Hepatic stellate cell (primary cell): ENCODE measurements at places on chromosomes 11 and 22.

- DNase-seq: no peak
Observed at GRCh38 chr11:96098511-96099241, 174.8 kb upstream of the MTMR2 start.

DNA sequence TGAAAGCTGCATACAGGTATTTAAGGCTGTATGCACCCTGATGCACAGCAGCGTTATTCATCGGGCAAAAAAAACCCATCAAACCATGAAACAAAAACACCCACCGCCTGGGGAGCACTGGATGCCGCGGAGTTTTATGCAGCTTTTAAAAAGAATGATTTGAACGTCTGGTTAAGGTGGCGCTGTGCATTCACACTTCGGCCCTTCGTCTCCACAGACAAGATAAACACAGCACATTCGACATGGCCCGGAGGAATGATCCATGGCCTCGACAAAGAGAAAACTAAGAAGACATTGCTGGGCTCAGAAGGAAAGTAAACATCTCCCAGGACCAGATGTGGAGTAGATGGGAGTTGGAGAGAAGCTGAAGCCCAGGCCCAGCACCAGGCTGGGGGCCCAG is 40.8 kb upstream of the GAL start:
- DNase-seq: no peak

- DNase-seq: no peak
Observed at GRCh38 chr11:17412488-17413180, 24.2 kb upstream of the KCNJ11 start.

- DNase-seq: no peak
Observed at GRCh38 chr22:36907253-36908195, 5.9 kb upstream of the CSF2RB start.

- DNase-seq: no peak
Observed at GRCh38 chr11:110856996-110857812, 145.0 kb upstream of the ARHGAP20 start.

- DNase-seq: no peak
Observed at GRCh38 chr11:12113294-12113693, 2.9 kb downstream of the MICAL2 start.

GRCh38 chr22:32327066-32327465 is 30.6 kb upstream of the RFPL3 start:
- no peak for DNase-seq

DNA sequence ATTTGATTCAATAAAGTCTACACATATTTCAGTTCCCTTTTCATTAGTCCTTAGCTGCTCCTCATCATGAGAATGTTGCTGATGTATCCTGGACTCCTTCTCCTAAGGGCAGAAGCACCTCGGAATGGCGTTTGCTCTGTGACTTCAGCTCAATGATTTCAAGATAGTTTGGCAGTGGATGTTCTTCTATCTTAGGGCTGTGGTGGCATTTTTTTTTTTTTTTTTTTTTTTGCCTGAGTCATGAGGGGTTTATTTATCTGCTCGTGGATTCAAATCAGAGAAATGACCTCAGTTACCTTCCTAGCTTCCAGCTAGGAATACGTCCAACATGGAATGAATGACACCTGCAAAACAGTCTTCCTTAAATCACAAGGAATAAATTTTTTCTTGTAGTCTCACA is 220.0 kb upstream of the ZBED5 start:
- DNase-seq: no peak

DNA sequence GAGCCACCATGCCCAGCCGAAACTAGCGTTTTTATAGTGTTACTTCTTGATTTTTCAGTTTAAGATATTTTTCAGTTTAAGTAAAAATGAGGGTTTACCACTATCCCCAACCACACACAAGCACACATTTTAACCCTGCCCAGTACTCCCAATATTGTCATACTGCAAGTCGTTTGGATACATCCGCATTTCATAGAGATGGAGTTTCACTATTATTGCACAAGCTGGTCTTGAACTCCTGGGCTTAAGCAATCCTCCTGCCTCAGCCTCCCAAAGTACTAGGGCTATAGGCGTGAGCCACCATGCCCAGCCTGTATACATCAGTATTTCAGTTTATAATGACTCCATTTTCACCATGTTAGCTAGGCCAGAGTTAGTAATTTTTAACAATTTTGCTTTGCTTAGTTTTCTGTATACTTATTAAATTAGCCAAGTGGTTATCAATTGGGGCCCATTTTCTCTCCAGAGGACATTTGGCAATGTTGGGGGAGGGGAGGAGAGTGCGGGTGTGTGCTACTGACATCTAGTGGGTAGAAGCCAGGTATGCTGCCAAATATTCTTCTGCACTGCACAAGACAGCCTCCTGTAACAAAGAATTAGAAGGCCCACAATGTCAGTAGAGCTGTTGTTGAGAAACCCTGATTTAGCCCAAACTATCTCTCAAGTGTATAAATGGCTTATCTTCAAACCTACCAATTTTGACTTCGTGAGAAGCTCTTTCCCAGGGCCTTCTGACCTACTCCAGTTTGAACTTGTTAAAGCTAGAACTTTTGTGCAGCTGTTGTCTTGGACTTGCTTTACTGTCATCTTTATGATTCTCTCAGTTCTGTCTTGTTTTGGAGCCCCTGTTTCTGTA is 7.3 kb downstream of the USP47 start:
- no peak for DNase-seq

GRCh38 chr22:48607901-48608662 is 1219.6 kb downstream of the BRD1 start:
- no peak for DNase-seq

- no peak for DNase-seq
Observed at GRCh38 chr11:12402691-12403120, 25.3 kb downstream of the PARVA start.

- no peak for DNase-seq
Observed at GRCh38 chr22:24460418-24461089, 33.2 kb downstream of the ADORA2A start.

DNA sequence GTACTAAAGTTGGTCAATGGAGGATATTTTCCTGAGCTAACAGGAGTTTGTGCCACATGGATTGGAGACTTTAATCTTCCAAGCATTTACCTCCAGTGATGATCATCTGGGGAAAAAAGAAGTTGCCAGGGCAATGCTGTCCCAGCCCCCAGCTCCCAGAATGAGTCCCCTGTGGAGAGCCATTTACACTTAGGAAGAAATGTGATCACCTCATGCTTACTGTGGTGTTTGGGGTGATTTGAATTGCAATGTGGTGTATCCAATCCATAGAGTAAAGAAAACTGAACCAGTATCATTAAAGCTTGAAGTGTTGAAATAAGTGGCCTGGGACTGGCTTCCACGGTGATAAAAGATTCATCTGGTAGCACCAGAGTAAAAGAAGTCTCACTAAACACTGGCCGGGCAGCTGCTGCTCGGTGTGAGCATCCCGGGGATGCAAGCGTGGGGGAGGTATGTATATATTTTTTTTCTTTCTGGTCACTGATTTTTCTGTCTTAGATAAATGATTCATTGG is 117.2 kb upstream of the NTM start:
- no peak for DNase-seq

- DNase-seq: no peak
Observed at GRCh38 chr11:133506023-133506422, 26.3 kb downstream of the OPCML start.

GRCh38 chr22:37731804-37732471 is 35.1 kb downstream of the TRIOBP start:
- no peak for DNase-seq

DNA sequence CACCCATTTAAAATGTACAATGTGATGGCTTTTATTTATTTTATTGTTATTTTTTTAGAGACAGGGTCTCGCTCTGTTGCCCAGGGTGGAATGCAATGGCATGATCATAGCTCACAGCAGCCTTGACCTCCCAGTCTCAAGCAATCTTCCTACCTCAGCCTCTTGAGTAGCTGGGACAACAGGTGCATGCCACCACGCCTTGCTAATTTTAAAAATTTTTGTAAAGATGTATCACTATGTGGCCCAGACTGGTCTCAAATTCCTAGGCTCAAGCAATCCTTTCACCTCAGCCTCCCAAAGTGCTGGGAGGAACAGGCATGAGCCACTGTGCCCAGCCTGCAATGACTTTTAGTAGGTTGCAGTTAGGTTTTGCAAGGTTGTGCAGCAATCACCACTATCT is 14.3 kb downstream of the CLDN5 start:
- DNase-seq: no peak

DNA sequence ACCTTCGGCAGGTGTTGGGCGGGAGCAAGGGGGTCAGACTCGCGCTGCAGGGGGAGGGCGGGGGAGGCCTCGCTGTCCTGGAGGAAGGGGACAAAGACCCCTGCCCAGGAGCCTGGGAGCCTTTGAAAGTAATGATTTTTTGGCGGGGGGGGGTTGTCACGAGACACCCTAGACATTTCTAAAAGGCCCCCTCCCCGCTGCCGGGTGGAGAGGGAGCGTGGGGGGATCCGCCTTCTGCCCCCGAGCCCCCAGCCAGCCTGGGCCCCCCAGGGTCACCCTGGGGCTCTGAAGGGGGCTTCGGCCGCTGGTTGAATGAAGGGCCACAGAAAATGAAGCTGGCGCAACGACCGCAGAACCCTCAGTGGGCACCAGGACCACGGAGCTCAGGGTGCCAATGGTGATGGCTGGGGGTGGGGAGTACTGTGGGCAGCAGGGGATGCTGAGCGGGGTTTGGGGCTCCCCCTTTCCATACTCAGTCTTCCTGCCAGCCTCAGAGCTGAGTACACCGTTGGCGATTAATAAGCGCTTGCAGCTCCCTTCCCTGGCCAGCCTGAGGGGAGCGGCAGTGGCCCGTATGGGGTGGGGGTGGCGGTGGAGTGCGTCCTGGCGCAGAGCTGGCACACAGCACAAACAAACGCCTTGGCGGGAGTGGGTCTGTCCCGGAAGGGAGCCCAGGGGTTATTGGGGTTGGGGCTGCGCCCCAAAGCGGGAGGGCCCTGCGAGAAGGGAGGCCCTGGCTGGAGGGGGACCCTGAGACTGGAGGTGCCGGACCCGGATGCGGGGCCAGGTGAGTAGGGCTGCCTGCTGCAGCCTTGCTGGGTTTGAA is 1.2 kb upstream of the DUSP8 start:
- DNase-seq: no peak

DNA sequence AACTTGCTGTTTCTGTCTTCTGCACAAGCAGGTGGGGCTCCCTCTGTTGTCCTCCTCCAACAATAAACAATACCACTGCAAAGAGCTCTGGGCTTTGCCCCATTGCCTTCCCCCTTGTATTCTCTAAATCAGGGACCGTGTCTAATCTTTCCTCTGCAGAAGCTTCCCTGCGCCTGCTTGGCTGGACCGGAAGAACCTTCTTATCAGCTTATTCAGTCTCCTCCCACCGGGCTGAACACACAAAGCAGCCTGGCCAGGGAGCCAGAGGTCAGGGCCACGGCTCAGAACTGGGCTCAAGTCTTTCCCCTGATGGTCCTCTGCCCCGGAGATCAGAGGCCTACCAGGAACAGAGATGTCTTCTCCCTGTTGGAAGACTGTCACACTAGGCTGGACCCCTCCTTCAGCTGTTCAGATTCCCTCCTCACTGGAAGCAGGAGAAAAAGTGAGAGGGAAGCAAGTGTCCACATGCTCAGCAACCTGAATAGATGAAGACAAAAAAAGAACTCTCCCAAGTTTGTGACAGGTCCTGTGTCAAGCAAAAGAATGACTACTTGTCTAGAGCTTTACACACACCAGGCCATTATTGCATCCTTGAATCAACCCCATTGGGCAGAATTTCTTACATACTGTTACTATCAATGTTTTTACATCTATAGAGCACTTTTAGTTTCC is 63.7 kb downstream of the RAB30 start:
- no peak for DNase-seq

DNA sequence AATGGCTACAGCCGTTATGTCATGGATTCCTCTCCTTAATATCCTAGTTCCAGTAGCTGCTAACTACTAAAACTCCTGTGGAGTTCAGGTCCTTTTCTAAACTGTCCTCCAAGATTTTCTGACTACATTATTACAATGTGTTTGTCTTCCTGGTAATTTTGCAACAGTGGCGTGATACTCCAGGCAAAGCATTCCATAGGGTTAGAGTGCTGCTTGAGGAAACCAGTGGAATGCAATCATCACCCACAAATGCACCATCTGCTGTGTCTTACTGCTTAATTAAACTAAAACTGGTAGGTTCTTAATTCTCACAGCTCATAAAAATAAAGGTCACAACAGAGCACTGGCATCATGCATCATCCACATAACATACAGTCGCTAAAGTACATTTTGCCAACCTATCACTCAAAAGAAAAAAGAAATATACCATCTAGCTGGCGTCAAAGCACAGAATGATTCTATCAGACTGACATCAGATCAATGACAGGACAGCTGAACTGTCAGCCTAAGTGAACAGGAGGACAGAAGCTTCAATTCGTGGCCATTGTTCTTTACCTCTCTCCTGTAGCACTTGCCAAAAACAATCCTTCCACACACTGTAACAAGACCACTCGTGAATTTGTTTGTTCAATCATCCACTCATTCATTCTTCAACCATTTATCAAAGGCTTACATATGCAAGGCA is 182.5 kb downstream of the CADM1 start:
- DNase-seq: no peak

GRCh38 chr11:16357775-16358174 is 1.4 kb upstream of the SOX6 start:
- DNase-seq: no peak

DNA sequence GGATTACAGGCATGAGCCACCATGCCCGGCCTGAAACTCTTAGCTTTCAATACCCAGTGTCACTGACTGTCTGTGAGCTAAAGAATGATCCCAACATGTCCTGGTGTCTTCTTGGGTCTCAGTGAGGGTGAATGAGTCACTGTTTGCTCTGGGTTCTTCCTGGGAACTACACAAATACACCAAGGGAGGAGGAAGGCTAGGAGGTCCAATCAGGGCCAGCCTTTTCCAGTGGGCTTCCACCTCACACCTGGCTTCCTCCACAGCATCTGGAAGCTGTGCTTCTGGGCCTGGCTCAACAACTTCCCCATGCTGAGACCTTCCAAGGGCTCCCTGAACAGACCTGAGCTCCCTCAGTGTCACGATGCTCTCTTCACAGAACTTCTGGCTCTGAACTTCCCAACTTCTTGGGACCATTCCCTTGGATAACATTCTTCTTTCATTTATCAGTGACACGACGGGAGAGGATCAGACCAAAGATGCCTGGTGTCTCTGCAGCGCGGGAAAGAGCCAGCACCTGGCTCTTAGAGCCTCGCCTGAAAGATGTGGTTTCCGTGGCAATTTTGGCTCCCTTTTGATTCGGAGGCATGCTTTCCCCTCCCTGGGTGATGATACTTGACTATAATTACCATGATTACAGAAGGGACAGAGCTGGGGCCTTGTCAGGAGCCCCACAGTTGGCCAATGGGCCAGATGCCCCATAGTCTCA is 22.3 kb upstream of the CHRM4 start:
- DNase-seq: peak; percentile 29

DNA sequence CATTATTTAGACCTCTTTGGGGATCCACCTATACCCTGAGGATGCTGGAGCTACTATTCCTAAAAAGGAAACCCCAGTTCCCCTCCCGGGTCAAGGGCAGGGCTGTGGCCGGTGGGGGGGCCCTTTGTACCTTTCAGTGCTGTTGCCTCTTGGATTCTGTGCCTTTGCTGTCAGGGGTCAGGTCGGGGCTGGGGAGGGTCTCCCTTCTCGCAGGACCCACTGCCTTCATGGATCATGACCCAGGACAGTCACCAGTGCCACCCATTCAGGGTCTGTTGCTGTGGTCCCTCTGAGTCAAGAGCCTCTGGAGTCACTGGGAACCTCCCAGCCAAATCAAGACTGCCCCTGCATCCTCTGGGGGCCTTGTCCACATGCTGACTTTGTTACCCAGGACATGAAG is 78.1 kb upstream of the CCND1 start:
- DNase-seq: no peak

- DNase-seq: no peak
Observed at GRCh38 chr22:30705710-30706651, 11.3 kb downstream of the OSBP2 start.

GRCh38 chr22:48700566-48701295 is 1126.9 kb downstream of the BRD1 start:
- DNase-seq: no peak

GRCh38 chr22:33542153-33542552 is 378.1 kb downstream of the LARGE1 start:
- peak; percentile 59 for DNase-seq
